Effector CD8-positive, alpha-beta T cell (primary cell): ENCODE measurements at places on chromosomes 1 and 21.

- DNase-seq, result no peak
Observed at GRCh38 chr1:231395076-231395997, 26.8 kb downstream of the EGLN1 start.

DNA sequence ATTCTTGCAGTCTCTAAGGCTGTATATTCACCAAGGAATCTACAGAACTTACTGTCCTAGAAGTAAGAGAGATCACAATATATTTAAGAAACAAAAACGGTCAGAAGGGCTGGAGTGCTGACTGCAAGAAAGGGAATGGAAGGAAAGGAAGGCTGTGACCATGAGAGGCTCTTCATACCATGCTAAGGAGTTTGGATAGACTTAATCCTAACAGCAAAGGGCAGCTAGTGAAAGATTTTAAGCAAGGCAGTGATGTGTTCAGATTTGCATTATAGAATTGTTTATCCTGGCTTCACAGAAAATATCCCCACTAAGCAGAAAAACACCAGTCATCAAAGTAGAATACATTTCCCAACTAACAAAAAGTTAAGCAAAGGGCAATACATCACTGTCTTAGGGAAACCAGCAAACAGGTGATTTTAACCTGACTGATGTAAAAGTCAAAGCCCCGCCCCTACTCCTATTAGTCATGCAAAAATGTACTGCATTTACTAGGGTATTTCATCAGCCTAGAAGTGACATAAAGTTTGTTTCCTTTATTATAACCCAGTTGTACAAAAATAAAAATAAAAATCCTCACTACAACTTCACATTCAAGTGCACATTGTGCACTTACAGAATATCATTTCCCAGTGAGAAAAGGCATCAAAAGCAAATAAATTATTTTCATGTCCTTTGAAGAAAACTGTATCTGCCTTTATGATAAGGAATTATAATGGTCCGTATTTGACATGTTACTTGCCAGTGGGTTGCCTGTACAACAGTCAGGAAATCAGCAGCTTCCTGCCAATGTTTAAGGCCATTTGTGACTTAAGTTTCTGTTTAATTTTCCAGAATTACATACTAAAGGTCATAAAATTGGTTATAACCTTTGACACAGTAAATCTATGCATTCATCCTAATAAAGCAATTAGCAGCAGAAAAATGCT, 17.2 kb downstream of the JAK1 start:
- no peak for DNase-seq

DNA sequence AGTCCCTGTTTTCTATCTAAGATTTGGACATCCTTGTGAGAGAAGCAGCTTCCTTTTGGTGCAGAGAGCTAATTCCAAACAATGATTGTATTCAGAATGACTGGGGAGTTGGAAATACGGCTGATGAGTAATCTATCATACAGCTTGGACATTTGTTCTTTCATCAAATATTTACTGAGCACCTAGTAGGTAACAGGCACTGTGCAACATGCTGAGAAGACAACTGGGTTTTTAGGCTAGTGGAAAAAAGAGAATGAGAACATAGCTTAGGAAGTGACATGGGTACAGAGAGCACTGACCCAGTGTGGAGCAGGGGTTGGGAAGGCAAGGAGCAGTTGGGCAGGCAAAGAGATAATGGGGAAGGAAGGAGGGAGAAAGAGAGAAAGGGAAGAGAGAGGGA, 87.5 kb downstream of the TBX19 start:
- DNase-seq, result no peak

DNA sequence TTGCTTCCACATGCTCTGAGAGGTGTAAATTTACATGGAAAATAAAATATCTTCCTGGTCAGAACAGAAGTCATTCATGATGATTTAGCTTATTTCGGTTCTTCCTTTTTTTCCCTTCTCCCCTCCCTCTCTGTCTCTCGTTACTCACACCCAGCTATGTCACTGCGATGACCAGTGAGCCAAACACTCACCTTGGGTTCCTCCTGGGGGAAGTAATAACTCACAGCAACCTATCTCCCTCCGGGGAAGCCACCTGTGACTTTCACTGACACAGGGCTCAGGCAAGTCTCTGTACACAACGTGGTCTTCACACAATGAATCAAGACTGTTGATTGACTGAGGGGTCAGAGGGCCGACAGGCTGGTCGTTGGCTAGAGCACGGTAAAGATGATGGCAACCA, 135.3 kb upstream of the VANGL1 start:
- DNase-seq, result no peak

DNA sequence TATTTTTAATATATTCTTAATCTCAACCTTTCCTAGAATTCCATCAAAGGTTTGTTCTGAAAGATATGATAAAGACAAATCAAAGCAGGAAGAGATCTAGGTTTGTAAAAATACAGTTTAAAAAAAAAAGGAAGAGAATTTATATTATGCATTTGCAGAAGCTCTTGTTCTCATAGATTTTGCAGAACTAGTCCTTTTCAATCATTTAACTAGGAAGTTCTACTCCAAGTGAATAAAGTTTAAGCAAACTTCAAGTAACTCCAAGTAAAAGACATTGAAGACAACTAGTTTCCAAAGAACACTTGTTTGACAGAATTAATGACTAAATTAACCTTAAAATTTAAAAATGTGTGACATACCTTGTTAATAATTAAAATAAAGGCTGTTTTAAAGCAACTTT, 55.9 kb downstream of the HNRNPR start:
- no peak for DNase-seq

- DNase-seq, result no peak
Observed at GRCh38 chr1:242870966-242871365, 346.5 kb upstream of the PLD5 start.

GRCh38 chr1:216892581-216893160, 169.4 kb upstream of the ESRRG start:
- DNase-seq, result no peak

DNA sequence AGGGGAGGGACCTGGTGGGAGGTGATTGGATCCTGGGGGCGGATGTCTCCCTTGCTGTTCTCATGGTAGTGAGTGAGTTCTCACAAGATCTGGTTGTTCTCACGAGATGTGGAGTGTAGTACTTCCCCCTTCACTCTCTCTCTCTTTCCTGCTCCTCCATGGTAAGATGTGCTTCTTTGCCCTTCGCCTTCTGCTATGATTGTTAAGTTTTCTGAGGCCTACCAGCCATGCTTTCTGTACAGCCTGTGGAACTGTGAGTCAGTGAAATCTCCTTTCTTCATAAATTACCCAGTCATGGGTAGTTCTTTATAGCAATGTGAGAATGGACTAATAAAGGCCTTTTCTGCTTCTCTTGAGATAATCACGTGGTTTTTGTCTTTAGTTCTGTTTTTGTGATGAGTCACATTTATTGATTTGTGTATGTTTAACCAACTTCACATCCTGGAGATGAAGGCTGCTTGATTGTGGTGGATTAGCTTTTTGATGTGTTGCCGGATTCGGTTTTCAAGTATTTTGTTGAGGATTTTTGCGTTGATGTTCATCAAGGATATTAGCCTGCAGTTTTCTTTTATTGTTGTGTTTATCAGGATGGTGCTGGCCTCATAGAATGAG, 45.5 kb downstream of the RABGAP1L start:
- no peak for DNase-seq

GRCh38 chr1:32393832-32394140, 455 bp downstream of the BSDC1 start:
- no peak for DNase-seq

DNA sequence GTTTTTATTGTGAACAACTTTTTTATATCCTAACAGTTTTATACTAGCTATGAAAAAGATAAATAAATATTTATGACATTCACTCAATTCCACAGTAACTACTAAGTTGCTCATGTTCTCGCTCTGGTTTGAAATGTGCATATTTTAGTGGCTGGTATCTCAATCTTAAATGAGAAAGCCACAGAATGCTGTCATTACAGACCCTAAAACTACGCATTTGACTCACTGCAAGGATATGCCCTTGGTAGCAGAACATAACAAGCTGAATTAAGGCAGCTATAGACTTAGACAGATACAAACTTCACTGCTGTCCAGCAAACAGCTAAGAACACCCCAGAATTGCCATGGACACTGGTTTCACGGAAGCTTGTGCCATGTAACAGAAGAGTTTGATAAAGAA, 19.0 kb downstream of the DAB1 start:
- no peak for DNase-seq

- DNase-seq, result no peak
Observed at GRCh38 chr1:235206533-235207208, 45.6 kb upstream of the RBM34 start.

- DNase-seq, result no peak
Observed at GRCh38 chr21:43318841-43319781, 107.8 kb downstream of the SIK1 start.

- DNase-seq, result no peak
Observed at GRCh38 chr1:201648066-201648906, 109.4 kb downstream of the NAV1 start.

DNA sequence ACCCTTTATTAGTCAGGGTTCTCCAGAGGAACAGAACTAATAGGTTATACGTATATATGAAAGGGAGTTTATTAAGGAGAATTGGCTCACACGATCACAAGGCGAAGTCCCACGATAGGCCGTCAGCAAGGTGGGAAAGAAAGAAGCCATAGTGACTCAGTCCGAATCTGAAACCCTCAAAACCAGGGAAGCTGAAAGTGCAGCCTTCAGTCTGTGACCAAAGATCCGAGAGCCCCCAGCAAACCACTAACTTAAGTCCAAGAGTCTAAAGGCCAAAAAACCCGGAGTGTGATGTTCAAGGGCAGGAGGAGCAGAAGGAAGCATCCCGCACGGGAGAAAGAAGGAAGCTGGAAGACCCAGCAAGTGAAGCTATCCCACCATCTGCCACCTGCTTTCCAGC, 9.9 kb downstream of the IFNLR1 start:
- DNase-seq, result no peak

GRCh38 chr1:186658999-186659398, 21.2 kb downstream of the PTGS2 start:
- no peak for DNase-seq

- no peak for DNase-seq
Observed at GRCh38 chr1:56403321-56403720, 176.0 kb downstream of the PLPP3 start.

- DNase-seq, result no peak
Observed at GRCh38 chr1:18802231-18802630, 57.2 kb downstream of the TAS1R2 start.

DNA sequence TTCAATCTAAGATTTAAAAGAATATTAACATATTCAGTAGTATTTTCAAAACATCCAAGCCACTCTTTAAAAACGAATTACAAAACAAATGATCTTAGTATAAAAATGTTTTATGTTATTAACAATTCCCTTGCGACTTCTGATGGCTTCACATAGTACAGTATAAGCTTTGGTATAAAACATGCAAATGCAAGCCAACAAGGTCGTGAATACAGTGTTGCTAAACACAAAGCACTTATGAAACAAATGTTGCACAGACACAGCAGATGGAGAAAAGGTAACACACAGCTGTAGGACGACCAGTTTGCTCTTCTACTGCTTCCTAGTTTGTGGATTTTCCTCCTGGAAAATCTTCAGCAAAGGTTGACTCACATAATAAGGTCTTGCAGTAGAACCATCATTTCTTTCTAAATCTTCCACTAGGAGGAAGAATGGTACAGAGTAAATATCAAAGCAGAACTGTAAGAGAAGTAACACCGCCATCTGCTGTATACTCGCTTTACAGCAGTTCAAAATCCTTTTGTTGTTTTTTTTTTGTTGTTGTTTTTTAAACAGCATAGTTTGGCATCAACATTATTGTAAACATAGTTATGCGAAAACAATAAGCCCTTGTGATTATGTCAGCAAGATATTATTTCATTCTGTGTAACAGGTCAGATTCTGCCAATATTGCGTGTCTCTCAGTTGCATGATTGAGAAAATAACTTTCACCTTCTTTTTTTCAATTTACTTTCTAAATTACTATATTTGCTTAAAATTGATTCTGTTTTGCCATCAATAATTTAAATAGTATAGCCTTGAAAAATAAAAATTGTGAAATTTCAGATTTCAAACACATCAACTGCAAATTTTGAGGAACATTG, 69.5 kb downstream of the LHX8 start:
- no peak for DNase-seq

- DNase-seq, result no peak
Observed at GRCh38 chr1:159509440-159510228, 26.2 kb downstream of the OR10J5 start.

DNA sequence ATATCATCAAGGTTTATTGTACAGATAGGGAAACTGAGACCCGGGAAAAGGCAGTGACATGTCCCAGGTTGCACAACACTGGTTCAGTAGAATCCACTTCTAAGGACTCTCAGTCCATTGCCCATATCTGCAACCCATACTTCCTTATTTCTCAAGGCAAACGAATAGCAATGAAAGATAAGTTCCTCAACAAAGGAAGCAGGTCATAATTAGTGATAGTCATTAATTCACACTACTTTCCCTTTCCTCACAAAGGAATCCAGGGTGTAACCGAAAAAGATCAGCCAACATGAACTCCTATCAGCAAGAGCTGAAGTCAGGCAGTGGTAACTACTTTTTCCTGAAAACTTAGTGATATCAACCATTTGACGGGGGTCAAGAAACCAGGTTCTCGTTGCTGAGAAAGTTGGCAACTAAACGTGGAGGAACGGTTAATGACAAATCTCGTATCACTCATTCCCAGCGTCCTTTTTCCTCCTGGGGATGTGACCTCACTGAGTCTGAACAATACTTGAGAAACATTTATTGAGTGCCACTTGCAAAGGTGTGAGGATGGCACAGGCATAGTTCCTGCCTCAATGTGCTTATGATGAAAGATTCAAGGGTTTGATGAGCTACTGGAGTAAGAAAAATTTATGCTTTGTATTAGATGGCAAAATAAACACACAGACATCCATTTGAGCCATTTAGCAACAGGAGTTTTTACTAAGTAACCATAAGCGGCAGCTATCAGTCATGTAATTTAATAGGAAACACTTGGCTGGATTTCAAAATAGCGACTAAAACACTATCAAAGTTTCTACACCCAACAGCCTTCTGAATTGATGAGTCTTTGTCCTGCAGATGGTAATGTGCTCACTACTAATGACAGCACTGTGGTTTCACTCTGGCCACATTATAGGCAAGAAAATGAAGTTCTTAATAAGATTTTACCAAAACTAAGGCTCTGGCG, 82.3 kb downstream of the PLPP3 start:
- no peak for DNase-seq

GRCh38 chr1:117092594-117092993, 29.0 kb downstream of the TRIM45 start:
- no peak for DNase-seq

- no peak for DNase-seq
Observed at GRCh38 chr1:31040038-31040437, 25.5 kb downstream of the PUM1 start.

- no peak for DNase-seq
Observed at GRCh38 chr1:101293461-101294051, 56.7 kb downstream of the S1PR1 start.

- DNase-seq, result no peak
Observed at GRCh38 chr1:33615546-33615945, 143.1 kb downstream of the ZSCAN20 start.
